Bone marrow (tissue), 2 donors: ENCODE measurements at places on chromosomes 12 and 14.

DNA sequence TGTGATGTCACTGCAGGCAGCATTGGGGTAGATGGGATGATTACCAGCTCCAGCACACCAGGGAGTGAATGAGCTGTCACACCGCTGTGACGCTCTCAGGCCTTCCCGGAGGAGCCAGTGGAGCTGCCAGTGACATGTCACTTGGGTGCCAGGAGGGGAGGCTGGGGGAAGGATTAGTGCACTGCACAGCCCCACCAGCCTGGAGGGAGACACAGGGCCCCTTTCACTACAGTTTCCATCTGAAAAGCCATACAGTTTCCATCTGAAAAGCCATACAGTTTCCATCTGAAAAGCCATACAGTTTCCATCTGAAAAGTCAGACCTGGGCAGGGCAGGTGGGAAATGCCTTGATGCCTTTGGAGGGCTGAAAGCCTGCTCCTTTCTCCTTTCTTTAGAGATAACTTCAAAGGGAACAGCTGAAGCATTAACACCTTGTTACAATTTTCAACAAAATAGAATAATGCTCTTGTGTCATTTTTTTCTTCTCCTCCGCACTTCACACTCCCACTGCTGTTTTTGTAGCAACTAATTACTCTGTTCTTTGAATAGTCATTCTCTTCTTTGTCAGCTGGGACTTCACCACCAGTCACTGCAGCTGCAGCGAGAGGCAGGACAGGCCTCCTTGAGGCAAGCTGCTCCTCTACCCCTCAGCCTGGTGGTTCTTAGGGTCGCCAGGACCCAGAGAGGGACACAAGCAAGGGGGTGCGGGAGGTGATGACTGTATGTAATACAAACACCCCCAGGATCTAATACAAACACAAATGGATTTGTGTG, 256.9 kb upstream of the RGS6 start:
- DNase-seq: no peak

- no peak for DNase-seq
These were observed 222.2 kb downstream of the SEC23A start for GRCh38 chr14:38880643-38881524.

DNA sequence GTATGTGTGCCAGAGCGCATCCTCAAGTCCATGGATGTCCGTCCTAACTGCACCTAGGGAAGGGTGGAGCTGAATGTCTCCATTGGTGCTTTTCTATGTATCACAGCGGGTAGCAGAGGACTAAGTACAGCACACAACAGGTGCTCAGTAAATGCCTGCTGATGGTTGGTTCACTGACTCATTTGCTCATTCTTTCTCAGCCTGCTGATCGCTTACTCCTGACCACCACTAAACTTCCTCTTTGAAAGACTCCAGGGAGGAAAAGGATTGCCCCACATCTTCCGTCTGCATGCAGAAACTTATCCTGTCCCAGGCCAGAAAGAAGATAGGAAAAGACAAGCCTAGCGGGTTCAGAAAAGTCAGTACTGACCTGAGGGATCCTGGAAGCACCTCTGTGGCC, 66.3 kb downstream of the B4GALNT3 start:
- DNase-seq: peak; percentile 63

DNA sequence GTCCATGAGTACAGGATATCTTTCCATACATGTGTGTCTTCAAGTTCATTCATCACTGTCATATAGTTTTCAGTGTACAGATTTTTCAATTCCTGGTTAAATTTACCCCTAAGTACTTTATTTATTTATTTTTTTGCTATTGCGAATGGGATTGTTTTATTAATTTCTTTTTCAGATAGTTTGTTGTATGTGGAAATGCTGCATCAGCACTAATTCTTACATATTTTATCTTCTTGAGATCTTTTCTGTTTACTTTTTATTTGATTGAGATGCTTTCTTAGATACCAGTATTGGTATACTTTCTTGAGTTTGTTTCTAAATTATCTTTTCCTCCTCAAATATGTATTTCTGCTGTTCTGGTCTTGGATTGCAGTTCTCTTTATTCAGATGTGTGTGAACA, 148.9 kb downstream of the RGS6 start:
- no peak for DNase-seq

- DNase-seq: no peak
These were observed 343.9 kb upstream of the FLRT2 start for GRCh38 chr14:85186082-85186481.

DNA sequence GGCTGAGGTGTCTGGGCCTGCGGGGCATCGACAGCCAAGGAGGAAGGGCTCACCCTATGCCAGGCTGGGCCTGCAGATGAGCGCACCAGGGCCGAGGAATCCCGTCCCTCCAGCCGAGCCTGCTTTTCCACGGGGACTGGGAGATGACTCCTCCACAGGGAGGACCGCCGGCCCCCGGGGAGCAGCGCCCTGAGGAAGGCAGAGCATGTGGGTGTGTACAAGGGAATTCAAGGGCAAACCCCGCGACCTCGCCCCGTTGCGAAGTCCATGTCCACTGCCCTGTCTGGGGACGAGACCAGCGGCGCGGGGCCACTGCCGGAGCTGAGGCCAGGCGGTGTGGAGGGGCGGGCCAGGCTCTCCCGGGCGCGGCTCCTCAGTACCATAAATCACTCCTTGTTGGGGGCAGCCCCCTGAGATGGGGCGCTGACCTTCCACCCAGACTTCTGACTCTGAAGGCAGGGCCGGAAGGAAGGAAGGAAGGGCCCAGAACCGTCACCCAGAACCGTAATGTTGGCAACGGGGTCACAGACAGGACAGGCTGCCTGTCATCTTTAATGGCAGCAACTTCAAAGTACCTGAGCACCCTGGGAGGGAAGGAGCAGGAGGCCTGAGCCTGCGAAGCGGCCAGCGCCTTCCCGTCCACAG, 52.5 kb downstream of the RNF34 start:
- no peak for DNase-seq

DNA sequence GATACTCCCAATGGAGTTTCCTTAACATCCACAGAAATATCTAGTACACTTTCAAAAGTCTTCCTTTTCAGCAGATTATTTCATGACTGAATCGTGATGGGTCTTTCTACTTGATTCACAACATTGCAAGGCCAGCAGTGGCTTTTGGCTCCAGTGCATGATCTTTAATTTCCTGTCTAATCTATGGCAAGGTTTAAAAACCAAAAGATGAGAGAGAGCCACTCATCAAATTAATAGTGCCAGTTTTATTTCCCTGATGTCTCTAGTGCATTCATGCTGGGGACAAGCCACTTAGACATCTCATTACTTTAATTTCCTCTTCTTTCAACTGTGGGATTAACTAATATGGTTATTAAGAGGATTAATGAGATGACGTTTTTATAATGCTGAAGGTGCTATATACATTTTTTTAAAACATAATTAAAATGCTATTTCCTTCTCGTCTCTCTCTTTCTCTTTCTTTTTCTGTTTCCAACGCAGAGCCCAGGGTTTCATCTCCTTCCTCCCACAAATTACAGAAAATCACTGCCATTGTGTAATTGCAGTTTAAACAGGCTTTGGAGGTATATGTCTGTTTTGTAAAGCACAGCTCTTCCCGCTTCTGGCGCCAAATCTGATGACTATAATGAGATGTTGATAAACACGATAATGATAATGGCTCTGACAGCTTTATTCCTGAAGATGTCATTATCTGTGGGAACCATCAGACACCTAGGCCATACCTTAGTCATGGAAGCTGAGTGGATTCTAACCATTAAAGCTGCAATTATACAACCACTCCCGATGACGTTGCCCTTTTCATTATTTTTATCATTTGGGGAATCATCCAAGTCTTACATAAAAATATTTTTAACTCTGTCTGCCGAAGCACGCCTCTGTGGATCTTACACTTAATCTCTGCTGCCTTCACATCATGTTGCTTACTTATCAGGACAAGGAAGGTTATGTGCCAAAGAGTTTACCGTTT, 103.1 kb upstream of the PPM1H start:
- no peak for DNase-seq

DNA sequence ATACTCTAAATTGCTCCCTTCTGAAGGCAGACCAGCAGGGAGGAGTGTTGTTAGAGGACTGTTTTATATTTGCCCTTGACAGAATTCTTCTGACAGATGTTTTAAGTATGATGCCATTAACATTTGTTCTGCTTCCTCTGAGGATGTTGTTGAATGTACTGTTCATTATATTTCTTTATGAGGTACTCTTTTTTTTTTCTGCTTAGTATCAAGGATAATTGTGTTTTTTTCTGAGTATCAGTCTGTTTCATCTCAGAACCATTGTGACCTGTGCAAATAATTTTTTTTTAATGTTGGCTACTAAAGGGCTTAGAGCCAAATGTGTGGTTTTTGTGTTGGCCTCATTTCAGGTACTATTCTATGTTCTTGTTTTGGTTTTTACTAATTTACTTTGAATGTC, 10.6 kb downstream of the METAP2 start:
- no peak for DNase-seq

- no peak for DNase-seq
These were observed 644.7 kb downstream of the VRK1 start for GRCh38 chr14:97441740-97442362.

GRCh38 chr12:110107369-110108281, 16.5 kb upstream of the IFT81 start:
- no peak for DNase-seq

DNA sequence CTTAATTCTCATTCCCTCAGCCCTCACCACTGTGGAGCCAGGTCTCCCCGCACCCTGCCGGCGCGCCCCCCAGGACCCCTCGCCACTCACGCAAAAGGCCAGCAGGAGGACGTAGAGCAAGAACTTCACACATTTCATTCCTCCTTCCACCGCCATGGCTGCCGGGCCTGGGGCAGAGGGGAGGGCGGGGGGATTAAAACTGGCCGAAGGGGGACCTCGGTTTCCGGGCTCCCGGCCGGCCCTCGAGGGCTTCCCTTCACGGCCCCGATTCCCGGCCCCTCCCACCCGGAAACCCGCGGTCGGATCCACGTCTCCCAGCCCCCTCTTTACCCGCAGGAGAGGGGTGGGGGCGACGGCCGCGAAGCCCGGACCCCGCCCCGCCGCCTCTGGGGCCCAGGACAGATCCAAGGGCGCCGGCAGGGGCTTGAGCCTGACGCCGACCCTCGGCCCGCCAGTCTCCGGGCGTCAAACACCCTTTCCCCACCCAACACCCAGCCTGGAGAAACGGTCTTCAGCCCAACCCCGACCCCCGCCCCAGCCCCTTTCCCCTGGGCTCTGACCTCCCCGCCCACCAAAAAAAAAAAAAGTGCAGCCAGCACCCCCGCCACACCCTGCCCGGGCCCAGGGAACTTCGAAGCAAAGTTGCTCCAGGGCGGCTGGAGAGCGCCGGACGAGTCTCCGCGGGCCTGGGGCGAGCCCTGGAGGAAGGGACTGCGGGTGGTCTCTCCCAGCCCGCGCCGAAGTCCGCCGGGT, 447 bp downstream of the CD63 start:
- no peak for DNase-seq

GRCh38 chr14:91116913-91117588, 3.2 kb downstream of the DGLUCY start:
- no peak for DNase-seq

DNA sequence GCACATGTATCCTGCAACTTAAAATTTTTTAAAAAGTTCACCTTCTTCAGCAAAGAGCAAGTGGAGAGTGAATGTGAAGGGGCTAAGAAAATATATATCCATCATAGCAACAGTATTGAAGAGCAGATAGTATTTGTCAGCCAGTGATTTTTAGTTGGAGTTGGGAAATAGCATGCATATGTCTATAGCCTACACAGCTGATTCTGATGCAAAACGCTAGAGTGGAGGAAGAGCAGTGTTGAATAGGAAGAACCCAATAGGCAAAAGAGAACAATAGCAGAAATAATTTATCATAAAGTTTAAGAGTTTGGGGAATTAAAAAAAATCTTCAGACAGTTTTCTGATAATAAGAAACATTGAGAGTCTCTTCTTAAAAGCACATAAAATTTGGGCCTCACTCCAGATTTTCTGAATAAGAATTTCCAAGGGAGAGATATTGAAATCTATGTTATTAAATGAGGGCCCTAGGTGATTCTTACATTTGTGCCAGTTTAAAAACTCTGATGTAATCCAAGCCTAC, 12.0 kb downstream of the PDE6H start:
- no peak for DNase-seq

- DNase-seq: no peak
These were observed 159.0 kb downstream of the HELB start for GRCh38 chr12:66461331-66461730.

GRCh38 chr14:105155681-105156413, 12.7 kb downstream of the JAG2 start:
- no peak for DNase-seq

DNA sequence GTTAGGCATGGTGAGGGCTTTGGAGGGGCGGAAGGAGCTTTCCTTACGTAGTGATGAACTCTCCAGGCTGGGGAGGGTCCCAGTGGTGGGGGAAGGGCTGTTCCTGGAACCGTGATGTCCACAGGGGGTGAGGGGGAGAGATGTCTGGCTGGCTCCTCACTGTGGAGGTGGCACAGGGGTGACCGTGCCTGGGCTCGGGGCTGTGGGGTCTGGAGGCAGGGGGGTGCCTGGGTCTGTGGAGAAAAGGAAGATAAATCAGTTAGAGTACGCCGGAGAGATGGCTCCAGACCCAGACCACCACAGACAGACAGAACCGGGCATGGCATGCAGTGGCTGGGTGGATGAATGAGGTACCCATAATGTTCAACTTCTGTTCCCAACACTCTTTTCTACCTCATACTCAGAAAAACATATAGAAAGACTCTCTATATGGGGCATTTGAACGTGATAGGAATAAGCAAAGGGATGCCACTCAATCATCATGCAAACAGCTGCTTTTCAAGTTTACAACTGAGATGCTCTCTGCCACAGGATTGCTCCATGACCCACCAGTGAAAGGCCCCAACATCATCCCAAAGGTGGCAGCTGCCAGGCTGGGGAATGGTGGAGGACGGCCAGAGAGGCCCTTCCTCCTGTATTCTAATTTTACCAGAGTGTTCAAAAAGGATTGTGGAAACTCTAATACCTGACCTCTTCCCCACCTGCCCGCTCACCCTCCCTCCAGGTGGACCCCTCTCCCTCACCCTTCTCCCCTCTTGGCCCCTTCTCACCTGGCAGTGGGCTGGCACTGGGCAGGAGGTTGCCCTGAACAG, 5.6 kb downstream of the MYL6 start:
- DNase-seq: no peak

GRCh38 chr14:24508155-24508840, at the start of gene CMA1:
Gene CMA1 (minus strand): TSS chr14:24508265. CDS start chr14:24508235, 30 bp downstream.
- DNase-seq: no peak

DNA sequence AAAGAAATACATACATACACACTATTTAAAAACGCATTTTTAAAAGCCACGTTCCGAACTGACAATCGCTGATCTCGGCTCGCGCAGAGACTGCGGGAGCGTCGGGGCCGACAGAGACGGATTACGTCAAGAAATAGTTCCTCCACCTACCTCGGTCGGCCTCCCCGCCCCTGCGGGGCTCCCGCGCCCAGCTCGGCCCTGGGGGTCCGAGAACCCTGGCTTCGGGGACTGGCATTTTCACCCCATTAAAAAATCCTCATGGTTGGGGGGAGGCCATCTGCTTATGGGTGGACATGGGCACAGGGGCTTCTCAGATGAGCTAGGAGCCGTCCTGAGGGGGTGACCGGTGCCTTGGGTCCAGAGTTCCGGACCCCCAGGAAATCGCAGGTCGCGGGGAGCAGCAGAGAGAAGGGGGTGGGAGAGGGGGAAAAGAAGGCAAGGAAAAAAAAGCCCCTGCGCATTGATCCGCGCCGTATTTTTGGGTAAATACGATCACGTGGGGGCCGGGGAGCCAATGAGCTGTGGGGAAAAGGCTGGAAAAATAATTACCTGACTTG, 324 bp upstream of the HOXC9 start:
- DNase-seq: no peak
